Right renal cortex interstitium (tissue), 3 donors: ENCODE measurements at places on chromosomes 16 and 17. TPM values are rescaled to one million over a fixed set of nuclear protein-coding genes. Genes with fewer than 3 reads are reported as not detected.

Gene TP53TG3B
- polyA plus RNA-seq, result not detected

Gene TCAP
- polyA plus RNA-seq, result 1.1 TPM

Gene WFIKKN1
- polyA plus RNA-seq, result 0.82 TPM

Gene TBC1D28
- not detected for polyA plus RNA-seq

Gene MYH11
- 13.5 TPM for polyA plus RNA-seq

Gene ELMO3
- 5.5 TPM for polyA plus RNA-seq

Gene CCL7
- not detected for polyA plus RNA-seq

Gene MYH13
- 0.26 TPM for polyA plus RNA-seq

Gene DPEP2
- polyA plus RNA-seq, result 1.0 TPM

Gene CD300E
- polyA plus RNA-seq, result 0.10 TPM

Gene SLC13A2
- 15.6 TPM for polyA plus RNA-seq

Gene TTYH2
- polyA plus RNA-seq, result 13.5 TPM

Gene PRCD
- 3.7 TPM for polyA plus RNA-seq

Gene OR1F1
- not detected for polyA plus RNA-seq

Gene FSCN2
- 1.1 TPM for polyA plus RNA-seq

Gene CACNG3
- not detected for polyA plus RNA-seq

Gene HOXB1
- polyA plus RNA-seq, result 0.35 TPM

Gene TOX3
- polyA plus RNA-seq, result 32.8 TPM

Gene SPATA32
- not detected for polyA plus RNA-seq

Gene CFAP52
- 2.7 TPM for polyA plus RNA-seq
